Effector memory CD8-positive, alpha-beta T cell (primary cell): ENCODE measurements at places on chromosomes 3 and 15.

- peaks cover 2% of the 10 kb centered on the region for H3K27me3 ChIP-seq
- no peaks in the 10 kb centered on the region for H3K4me1 ChIP-seq
- DNase-seq, result no peak
- H3K4me3 ChIP-seq, result no peak overlapping the region
Measured at GRCh38 chr3:160150525-160150924, 74.7 kb upstream of the C3orf80 start.

- peaks cover 39% of the 10 kb centered on the region for H3K4me1 ChIP-seq
- peak overlapping the region; percentile 84 for H3K4me3 ChIP-seq
- peaks cover 8% of the 10 kb centered on the region for H3K27me3 ChIP-seq
Measured at GRCh38 chr15:73631915-73632669, 1.1 kb downstream of the NPTN start.

DNA sequence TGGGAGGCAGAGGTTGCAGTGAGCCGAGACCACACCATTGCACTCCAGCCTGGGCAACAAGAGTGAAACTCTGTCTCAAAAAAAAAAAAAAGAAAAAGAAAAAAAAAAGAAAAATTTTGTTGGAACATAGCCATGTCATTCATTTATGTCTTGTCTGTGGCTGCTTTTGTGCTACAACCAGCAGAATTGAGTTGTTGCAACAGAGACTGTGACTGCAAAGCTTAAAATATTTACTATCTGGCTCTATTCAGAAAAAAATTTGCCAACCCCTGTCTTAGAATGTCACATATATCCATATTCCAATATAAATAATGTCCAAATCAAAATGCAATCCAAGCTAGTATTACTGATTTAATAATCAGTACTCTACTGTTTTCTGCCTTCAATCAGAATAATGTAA is 25.1 kb downstream of the CD80 start:
- no peak overlapping the region for H3K4me3 ChIP-seq
- peaks cover 3% of the 10 kb centered on the region for H3K36me3 ChIP-seq
- H3K27me3 ChIP-seq, result no peaks in the 10 kb centered on the region
- H3K27ac ChIP-seq, result no peak overlapping the region

GRCh38 chr15:92707880-92708551 is 52.4 kb upstream of the FAM174B start:
- no peak for DNase-seq
- no peak overlapping the region for H3K27ac ChIP-seq
- peaks cover 56% of the 10 kb centered on the region for H3K27me3 ChIP-seq
- H3K36me3 ChIP-seq, result no peaks in the 10 kb centered on the region

- no peak for DNase-seq
- no peaks in the 10 kb centered on the region for H3K27me3 ChIP-seq
- H3K36me3 ChIP-seq, result peaks cover 27% of the 10 kb centered on the region
- H3K4me1 ChIP-seq, result peaks cover 42% of the 10 kb centered on the region
Measured at GRCh38 chr15:73593304-73594074, 39.7 kb downstream of the NPTN start.

DNA sequence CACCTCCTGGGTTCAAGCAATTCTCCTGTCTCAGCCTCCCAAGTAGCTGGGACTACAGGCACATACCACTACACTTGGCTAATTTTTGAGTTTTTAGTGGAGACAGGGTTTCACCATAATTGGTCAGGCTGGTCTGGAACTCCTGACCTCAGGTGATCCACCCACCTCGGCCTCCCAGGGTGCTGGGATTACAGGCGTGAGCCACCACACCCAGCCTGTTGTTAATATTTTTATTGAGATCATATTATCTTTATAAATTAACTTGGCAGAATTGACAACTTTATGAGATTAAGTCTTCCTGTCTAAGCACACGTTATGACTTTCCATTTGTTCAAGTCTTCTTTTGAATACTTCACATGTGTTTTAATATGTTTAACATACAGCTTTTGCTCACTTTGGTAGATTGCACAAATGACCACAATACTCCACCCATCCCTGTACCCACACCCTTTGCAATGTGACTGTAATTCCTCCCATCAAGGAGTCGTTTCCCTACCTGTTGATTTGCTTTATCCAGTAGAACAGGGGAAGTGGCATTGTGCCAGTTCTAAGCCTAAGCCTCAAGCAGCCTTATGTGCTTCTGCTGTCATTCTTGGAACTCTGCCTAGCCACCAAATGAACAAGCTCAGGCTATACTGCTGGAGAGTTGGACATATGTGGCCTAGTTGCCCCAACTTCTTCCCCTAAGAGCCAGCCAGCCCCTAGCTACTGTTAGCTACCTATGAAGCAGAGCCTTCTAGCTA is 8.2 kb downstream of the XYLB start:
- no peak overlapping the region for H3K4me3 ChIP-seq
- H3K4me1 ChIP-seq, result no peaks in the 10 kb centered on the region
- H3K27me3 ChIP-seq, result no peaks in the 10 kb centered on the region
- H3K27ac ChIP-seq, result no peak overlapping the region
- peaks cover 2% of the 10 kb centered on the region for H3K36me3 ChIP-seq

DNA sequence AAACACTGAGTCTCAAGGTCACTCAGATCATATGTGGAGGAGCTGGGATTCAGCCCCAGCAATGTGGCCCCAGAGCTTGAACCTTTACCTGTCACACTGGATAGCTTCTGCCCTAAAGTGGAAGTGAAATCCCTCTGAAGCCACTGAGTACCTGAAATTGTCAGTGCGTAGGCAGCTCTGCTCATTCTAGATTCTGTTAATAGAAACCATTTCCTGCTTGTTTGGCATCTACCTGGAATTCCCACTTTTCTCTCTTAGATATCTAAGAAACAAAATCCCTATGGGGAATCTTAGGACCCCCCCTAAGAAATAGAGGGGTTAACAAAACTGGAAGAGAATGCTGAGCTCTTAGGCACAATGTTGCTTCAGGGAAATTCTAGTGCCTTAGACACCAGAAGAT is 29.8 kb downstream of the FBXL22 start:
- H3K4me3 ChIP-seq, result no peak overlapping the region
- H3K27me3 ChIP-seq, result no peaks in the 10 kb centered on the region
- no peaks in the 10 kb centered on the region for H3K4me1 ChIP-seq

DNA sequence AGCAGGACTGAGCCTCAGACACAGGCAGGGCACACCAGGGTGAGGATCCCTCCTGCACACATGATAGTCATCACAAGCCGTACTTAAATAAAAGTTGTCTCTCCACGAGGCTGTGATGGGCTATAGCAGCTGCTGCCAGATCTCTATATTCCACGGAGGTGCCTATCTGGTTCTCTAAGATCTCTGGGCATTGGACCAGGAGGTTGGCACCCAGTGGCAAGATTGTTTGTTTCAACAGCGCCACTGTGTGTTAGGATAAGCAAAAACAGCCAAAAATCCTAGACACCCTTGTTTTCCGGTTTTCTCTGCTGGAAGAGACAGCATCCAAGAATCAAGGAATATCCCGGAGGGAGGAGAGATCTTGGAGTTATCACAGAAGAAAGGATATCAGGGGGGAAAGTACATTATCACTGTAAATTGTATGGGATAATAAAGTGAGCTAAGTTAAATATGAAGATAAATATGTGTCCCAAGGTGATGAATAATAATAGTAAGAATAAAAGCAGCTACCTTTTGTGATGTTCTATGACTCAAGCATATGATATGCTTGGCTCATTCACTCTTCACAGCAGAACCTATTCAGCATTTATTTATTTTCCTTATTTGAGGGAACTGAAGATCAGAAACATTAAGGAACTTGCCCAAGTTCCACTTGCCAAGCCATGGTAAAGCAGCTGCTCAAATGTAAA is 90.6 kb upstream of the AKAP13 start:
- H3K4me3 ChIP-seq, result no peak overlapping the region
- no peaks in the 10 kb centered on the region for H3K4me1 ChIP-seq
- H3K27me3 ChIP-seq, result peaks cover 20% of the 10 kb centered on the region
- no peak overlapping the region for H3K27ac ChIP-seq

DNA sequence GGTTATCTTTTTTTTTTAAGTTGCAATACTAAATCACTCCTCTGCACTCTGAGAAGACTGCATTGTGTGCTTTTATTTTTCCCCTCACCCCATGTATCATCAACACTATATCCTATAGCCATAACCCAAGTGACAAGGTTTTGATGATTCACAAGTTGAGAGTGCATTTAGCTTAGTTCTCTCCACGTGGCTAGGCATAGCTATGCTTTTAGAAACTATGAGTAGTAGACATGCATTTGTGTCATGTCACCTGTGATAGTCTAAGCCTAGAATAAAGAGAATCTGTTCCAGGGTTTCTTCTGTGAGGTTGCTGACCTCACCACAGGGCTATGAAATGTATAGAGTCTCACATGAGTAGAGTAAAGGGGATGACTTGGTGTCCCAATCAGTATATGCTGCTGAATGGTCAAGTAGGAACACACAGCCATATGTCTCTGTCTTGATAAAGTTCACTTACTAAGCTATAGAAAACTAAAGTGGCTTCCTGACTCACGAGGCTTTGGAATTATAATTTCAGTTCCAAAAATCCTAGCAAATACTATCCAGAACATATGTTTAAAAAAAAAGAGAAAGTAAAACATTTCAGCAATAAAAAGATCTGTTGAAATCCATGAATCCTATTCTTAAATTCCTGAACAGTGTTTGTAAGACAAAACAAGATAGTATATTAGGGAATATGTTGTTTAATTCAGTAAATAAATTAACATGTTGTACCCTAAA is 206.3 kb downstream of the LSAMP start:
- H3K27ac ChIP-seq, result no peak overlapping the region
- no peak for DNase-seq
- no peaks in the 10 kb centered on the region for H3K4me1 ChIP-seq
- H3K4me3 ChIP-seq, result no peak overlapping the region

DNA sequence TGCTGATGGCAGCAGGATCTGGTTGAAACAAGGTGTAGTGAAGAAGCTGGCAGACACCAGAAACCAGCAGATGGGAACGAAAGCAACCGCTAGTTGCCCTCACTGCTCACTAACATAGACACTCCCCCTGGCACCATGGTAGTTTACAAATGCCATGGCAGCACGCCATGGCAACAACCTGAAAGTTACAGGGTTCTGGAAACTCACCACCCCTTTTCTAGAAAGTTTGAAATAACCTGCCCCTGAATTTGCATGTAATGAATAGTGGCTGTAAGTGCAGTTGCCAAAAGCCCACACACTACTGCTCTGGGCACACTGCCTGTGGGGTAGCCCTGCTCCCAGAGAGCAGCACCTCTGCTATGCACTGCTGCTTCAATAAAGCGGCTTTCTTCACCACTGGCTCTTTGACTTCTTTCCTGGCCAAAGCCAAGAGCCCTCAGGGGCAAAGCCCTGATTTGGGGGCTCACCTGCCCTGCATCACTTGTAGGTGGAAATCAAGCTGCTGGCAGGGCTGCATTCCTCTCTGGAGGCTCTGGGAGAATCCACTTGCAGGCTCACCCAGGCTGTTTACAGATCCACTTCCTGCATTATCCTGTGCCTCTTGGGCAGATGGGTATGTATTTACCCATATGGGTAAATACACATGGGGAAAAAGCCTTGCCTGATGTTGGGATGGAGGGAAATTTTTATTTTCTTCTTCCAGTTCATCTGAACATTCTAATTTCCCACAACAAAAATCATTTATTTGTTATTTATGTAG is 2.0 kb upstream of the GP9 start:
- no peak overlapping the region for H3K27ac ChIP-seq
- H3K4me3 ChIP-seq, result no peak overlapping the region
- no peak for DNase-seq
- peaks cover 4% of the 10 kb centered on the region for H3K36me3 ChIP-seq
- H3K4me1 ChIP-seq, result peaks cover 2% of the 10 kb centered on the region

- no peak for DNase-seq
- H3K4me1 ChIP-seq, result peaks cover 14% of the 10 kb centered on the region
- H3K27ac ChIP-seq, result peak overlapping the region; percentile 42
- H3K4me3 ChIP-seq, result peak overlapping the region; percentile 82
- H3K36me3 ChIP-seq, result no peaks in the 10 kb centered on the region
- H3K27me3 ChIP-seq, result peaks cover 39% of the 10 kb centered on the region
Measured at GRCh38 chr3:115513416-115513800, 109.9 kb upstream of the GAP43 start.

DNA sequence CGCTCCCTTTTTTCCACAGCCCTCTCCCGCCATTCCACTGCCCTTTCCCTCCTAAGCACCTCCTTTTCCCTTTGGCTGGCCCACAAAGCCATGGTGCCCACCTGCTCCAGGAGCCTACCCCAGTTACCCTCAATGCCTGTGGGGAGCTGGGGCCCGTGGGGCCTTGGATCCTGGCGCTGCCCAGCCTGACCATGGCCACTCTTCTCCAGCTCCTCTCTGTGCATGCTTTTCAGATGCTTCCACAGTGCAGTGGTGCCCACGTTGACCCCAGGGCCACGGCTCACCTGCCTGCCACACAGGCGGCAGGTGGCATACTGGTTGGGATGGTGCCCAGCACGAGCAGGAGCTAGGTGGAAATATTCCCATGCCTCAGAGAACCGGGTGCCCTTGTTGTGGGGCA is 1.5 kb downstream of the ZBED2 start:
- DNase-seq, result no peak
- peaks cover 21% of the 10 kb centered on the region for H3K4me1 ChIP-seq
- H3K27ac ChIP-seq, result peak overlapping the region; percentile 86
- peak overlapping the region; percentile 43 for H3K4me3 ChIP-seq
- no peaks in the 10 kb centered on the region for H3K27me3 ChIP-seq

- no peak overlapping the region for H3K27ac ChIP-seq
- H3K27me3 ChIP-seq, result no peaks in the 10 kb centered on the region
- peak; percentile 8 for DNase-seq
- H3K36me3 ChIP-seq, result no peaks in the 10 kb centered on the region
- H3K4me3 ChIP-seq, result no peak overlapping the region
Measured at GRCh38 chr3:197186887-197187588, 111.4 kb downstream of the DLG1 start.

DNA sequence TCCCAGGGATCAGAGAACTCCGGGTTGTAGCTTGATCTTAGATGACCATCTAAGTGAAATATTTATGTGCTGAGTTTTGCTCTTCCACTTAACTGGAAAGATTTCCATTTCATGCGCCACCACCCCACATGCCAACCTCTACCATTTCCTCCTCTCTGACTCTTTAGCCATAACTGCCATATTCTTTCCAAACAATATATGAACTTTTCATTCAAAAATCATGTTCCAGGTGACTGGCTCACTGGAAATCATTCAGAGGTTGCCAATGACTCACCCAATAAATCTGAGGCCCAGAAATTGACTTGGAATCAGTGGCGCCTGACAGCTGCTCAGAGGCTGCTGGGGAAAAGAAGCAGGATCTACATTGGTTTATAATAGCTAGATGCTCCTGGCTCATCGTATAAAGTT is 31.6 kb upstream of the FAM174B start:
- no peaks in the 10 kb centered on the region for H3K4me1 ChIP-seq
- H3K27me3 ChIP-seq, result peaks cover 63% of the 10 kb centered on the region
- no peak overlapping the region for H3K4me3 ChIP-seq
- H3K27ac ChIP-seq, result no peak overlapping the region

- H3K4me1 ChIP-seq, result peaks cover 4% of the 10 kb centered on the region
- H3K4me3 ChIP-seq, result no peak overlapping the region
- H3K27me3 ChIP-seq, result peaks cover 32% of the 10 kb centered on the region
Measured at GRCh38 chr15:70126362-70126761, 28.6 kb upstream of the TLE3 start.

- H3K27me3 ChIP-seq, result no peaks in the 10 kb centered on the region
- peaks cover 2% of the 10 kb centered on the region for H3K36me3 ChIP-seq
- H3K4me1 ChIP-seq, result peaks cover 11% of the 10 kb centered on the region
Measured at GRCh38 chr3:17749705-17750293, 7.4 kb upstream of the TBC1D5 start.
